ENCODE measurements at places on chromosomes 12 and 14.

- no peak for DNase-seq
Observed at GRCh38 chr14:28719130-28719529, 47.5 kb upstream of the FOXG1 start.

- no peak for DNase-seq
Observed at GRCh38 chr12:46942579-46942978, 116.8 kb upstream of the SLC38A4 start.

DNA sequence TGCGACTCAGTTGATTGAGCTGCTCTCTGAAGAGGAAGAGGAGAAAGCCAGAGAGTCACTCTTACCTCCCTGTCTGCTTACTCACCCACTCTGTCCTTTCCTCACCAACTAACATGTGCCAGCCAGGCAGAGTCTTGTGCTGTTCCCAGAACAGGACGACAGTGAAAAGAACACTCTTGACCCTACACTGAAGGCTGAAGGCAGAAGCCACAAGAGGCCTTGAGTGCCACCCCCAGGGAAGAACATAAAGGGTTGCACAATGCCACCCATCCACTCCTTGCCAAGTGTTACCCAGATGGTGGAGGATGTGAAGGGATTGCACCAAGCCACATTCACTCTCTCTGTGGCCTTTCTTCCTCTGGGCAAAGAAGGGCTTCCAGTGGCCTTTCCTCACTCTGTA is 12.8 kb downstream of the ABHD4 start:
- no peak for DNase-seq

GRCh38 chr14:74414403-74415114 is 11.5 kb downstream of the SYNDIG1L start:
- no peak for DNase-seq

- DNase-seq, result no peak
Observed at GRCh38 chr12:46952880-46953483, 126.4 kb upstream of the PCED1B start.

DNA sequence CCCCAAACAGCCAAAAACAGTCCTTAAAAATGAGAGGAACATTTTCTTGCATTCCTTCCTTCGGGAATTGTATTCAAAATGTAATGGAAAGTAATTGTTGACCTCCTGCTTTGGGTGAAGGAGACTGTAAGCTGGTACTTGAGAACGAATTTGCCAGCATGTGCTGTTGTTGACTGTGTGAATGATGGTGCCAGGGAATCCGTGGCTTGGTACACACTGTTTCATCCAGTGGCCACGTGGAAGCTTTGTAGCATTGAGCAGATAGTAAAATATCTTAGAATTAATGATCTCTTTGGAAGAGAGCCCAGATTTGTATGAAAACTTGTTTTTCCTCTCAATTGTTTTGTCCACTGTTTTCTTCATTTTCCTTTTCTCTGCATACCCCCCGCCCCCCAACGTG is 1.7 kb downstream of the ASCL4 start:
- DNase-seq, result no peak

GRCh38 chr14:88790501-88791251 is 2.1 kb downstream of the EML5 start:
- DNase-seq, result no peak

DNA sequence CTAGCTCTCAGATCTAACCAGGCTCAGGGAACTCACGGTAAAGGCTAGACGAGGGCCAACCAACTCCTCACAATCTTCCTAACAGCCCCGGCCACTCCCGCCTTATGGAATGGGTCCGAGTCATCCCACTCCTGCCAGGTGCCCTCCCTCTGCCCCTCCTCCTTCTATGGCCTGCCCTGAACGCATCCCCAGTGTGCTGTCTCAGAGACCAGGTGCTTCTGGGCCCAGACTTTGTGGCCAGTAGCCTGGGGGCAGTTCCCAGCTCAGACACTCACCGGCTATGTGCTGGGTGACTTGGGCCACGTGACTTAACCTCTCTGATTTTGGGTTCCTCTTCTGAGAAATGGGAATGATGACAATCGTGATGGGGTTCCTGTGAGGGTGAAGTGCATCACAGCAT is 22.5 kb downstream of the PAPLN start:
- DNase-seq, result no peak

DNA sequence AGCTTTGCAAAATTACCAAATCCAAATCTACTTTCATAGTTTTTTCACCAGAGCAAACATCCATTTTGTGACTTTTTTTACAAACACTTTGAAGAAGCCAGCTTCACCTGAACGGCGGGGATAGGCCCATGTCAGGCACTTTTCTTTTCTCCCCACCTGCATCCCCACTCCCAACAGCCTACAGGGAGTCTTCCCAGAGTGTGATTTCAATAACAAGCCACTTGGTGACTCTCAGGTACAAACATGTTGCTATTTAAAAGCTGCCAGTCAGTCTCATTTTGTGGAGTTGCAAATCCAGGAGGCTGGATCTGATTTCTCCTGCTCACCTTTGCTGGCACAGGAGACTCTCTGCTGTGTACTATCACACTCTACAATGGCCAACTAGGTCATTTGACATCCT is 285.5 kb downstream of the KCNH5 start:
- DNase-seq, result no peak

Measured in NCI-H187 treated with DMSO at 0.1 percent for 48 hours (cell line).